ENCODE measurements at places on chromosomes 13 and 19.

DNA sequence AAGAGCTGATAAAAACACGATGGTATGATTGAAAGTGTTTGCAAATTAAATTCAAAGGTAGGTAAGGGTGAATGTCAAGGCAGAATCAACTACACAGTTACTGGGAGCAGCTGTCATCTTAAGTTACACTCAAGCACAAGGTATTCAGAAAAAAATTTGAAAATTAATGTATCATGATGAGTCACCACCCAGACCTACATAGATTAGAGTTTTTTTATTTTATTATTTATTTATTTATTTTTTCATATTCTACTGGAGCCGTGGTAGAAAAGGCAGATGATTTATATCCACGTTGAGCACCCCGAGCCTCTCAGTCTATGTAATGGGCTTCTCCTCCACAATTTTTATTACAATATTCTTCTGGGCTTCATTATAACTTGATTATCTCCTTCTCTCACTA is 728.9 kb upstream of the ARGLU1 start:
- no peak for DNase-seq

- DNase-seq: peak; percentile 55
These were observed 2.1 kb upstream of the FGF9 start for GRCh38 chr13:21668732-21669275.

DNA sequence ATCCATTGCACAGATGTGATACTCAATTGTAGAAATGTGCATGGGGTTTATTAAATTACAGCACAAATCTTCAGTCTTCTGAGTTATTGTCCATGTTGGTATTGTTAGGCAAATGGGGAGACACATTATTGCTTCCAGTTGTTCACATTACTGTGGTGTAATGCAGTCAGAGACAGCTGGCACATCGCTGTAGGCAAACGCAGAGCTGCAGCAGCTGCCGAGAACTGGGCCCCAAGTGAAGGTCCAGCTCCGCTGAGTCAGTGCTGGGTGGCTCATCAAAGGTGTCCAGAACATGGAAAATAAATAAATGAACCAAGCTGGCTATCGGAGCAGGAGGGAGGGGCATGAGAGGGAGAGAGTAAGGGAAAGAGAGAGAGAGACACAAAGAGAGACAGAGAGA is 299.1 kb upstream of the OBI1 start:
- DNase-seq: no peak

DNA sequence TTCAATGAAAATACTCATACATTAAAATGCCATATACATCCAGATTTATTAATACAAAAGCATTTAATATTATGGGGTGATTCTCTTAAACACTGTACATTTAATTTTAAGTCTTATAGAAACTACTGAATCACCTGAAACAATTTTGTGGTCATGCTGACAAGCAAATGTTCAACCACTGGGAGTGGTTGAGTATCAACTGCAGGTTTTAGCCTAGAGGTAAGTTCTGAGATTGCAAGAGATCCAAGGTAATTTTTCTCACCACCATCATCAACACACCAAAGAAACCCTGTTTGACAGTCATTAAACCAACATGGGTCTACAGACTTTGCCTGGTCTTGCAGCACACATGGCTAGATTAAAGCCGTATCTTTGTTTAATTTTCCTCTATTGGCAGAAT is 196.3 kb downstream of the LHFPL6 start:
- peak; percentile 63 for DNase-seq

DNA sequence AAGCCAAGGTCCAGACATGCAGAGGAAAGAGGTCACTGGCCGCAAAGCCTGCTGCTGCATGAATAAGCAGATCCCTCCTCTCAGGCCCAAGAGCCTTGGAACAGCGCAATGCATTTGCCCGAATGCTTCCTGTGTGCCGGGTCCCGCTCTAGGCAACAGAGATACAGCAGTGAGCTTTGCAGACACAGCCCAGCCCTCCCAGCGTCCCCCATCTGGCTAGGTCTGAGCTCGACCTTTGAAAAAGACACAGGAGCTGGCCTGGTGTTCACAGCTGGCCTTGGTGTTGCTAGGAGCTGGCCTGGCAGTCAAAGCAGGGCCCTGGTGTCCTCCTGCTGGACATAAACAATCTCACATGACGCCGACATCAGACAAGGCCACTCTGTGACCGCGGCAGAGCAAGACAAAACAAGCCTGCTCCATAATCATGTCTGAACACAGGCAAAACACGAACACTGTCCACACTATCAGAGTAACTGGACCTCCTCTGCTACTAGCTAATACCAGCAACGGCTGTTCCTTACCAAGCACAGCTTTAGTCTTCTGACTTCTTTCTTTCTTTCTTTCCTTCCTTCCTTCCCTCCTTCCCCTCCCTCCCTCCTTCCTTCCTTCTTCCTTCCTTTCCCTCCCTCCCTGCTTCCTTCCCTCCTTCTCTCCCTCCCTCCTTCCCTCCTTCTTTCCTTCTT is 5.7 kb upstream of the PEX11G start:
- DNase-seq: peak; percentile 17

DNA sequence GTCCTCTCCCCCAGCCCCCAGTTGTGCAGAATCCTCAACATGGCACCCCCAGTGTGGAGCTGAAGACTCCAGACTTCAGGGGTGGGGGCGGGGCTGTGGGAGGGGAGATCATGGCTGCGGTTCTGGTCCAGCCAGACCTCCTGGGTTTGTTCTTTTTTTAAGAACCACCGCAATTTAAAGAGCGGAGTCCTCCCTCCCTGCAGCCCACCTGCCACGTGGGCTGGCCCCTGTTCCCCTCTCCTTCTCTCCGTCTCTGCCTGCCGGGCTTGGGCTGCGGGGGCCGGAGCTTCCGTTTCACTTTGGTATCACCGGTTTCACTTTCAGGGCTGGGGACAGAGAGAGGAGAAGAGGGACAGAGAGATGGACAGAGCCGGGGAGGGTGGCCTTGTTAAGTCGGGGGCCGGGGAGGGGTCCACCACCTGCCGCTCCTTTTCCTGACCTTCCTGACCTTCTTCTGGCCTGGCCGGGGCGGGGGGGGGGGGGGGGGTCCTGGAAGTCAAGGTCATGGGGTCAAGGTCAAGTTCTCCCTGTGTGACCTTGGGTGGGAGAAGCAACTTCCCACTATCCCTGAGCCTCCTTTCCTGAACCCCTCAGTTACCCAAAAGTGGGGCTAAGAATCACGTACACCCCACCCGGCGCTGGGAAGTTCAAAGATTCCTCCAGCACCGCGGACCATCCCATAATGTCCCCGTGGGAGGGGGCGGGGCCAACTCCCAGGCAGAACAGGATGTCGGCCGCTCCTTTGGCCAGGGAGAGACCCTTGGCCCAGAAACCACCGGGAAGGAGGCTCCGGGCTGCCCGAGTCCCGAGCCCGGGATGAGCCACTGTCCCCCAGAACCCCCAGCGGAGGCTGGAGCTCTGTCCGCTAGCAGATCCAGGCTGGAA is 11.3 kb upstream of the ZBTB7A start:
- peak; percentile 39 for DNase-seq

- DNase-seq: no peak
These were observed 26.6 kb downstream of the ATP11A start for GRCh38 chr13:112716461-112716820.

GRCh38 chr13:40982772-40983171 is 36.3 kb downstream of the ELF1 start:
- DNase-seq: peak; percentile 40

GRCh38 chr13:49305792-49306425 is 58.2 kb downstream of the CDADC1 start:
- DNase-seq: no peak

- DNase-seq: no peak
These were observed 87.2 kb upstream of the TNFSF11 start for GRCh38 chr13:42486711-42487198.
